Right ventricle myocardium inferior (tissue), 1 donor: ENCODE measurements at places on chromosomes 12 and 14.

- DNase-seq: no peak
These were observed 27.4 kb upstream of the SMUG1 start for GRCh38 chr12:54215989-54216796.

DNA sequence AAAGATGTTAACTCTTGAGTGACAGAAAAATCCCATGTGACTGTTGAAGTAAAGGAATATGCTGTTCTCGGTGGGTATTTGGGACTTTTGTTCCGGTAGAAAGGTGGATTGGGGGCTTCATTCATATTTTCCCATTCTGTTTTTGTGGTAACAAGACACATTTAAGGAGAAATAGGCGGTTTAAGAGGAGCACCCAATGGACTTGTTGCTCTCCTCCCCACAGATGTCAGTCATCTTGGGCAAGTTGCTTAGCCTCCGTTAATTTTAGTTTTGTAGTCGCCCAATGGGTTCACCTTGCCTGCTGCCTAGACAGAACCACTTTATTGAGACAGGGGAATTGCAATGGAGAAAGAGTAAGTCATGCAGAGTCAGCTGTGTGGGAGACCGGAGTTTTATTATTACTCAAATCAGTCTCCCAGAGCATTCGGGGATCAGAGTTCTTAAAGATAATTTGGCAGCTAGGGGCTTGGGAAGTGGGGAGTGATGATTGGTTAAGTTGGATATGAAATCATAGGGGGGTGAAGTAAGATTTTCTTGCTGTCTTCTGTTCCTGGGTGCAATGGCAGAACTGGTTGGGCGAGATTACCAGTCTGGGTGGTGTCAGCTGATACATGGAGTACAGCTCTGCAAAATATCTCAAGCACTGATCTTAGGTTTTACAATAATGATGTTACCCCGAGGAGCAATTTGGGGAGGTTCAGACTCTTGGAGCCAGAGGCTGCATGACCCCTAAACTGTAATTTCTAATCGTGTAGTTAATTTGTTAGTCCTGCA is 50.3 kb downstream of the SLC38A1 start:
- no peak for DNase-seq

GRCh38 chr12:9692909-9693308 is 23.4 kb downstream of the CLEC2D start:
- no peak for DNase-seq

- DNase-seq: no peak
These were observed 52.6 kb downstream of the DYRK2 start for GRCh38 chr12:67701121-67701520.

DNA sequence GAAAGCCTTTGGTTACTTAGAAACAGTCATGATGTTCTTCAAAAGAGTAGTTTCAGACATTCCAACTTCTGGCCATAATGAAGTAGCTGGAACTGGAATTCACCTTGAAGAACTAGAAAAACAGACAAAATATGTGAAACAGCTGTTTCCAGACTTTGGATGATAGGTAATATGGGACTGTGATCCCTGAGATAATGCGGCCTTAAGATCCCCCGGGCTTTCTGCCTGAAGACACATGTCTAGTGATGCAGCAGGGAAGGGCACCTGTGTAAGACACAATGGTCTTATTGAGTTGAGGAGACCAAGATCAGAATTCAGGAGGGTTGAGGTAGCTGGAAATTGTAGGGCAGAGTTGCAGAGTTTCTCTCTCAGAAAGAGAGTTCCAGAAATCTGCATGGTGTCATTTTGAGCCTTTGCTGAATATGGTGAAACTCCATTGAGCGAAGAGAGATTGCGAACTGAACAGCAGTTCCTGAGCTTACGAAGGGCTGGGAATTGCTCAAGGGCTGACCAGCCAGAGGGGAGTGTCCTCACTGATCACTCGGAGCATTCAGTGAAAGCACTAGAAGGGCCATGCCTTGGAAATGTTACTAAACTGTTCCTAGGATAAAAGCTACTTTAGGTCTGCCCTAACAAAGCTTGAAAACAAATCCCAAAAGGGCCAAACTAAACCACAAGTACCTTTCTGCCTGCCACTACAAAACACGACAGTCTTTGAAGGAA is 41.7 kb upstream of the FRS2 start:
- no peak for DNase-seq

DNA sequence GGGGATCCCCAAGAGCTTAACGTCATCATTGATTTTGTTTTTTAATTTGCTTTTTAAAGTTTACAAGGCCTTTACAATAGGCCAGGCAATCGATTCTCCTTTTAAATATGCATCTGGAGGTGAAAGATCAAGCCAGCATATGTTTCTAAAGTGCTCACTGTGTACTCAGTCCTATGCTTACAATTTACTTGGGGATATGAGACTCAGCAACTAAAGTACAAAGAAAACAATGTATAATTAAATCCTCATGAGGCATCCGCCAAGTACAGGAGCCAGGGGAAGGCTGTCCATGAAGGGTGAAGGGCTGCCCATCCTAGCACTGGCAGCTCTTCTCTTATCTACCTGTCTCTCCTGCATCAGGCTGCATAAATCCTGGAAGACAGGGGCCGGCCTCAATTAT is 11.8 kb downstream of the CCDC92 start:
- no peak for DNase-seq

DNA sequence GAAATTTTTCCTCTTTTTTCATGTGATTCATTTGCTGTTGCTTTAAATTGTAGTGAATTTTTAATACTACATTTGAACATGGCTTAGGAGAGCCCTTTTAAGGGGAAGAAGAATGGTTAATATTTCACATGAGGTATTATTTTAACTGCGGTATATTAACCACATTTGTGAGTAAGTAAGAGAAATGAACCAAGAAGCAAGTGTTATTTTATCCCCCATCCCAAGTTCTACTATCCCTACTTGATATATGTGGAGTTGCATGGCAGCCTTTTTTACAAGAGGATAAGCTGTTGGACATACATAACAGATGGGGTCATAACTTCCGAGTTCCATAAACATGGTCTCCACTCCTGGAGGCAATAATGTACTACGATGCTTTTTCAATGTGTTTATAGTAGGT is 623.3 kb downstream of the LRFN5 start:
- DNase-seq: no peak

GRCh38 chr14:36356862-36357261 is 36.4 kb upstream of the MBIP start:
- no peak for DNase-seq

GRCh38 chr12:63918800-63919300 is 74.3 kb downstream of the SRGAP1 start:
- DNase-seq: no peak

DNA sequence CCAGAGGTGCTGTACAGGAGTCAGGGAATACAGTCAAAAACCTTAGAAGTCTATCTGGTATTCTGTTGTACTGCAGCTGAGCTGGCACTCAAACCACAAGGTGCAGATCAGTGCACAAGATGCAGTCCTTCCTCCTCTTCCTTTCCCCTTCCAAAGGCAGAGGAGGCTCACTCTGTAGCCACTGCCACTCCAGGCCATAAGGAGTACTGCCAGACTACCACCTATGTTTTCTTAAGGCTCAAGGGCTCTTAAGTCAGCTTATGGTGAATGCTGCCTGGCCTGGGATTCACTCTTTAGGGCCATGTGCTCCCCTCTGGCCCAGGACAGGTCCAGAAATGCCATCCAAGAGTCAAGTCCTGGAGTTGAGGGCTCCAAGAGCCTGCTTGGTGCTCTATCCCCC is 200.3 kb downstream of the CRADD start:
- DNase-seq: no peak

DNA sequence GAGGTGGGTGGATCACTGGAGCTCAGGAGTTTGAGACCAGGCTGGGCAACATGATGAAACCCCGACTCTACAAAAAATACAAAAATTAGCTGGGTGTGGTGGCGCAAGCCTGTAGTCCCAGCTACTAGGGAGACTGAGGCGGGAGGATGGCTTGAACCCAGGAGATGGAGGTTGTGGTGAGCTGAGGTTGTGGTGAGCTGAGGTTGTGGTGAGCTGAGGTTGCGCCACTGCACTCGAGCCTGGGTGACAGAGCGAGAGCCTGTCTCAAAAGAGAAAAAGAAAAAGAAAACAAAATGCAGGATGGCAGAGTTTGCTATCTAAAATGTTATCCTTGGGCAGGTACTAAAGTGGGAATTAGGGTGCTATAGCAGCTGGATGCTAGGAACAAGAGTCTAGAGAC is 10.8 kb upstream of the GPRC5A start:
- no peak for DNase-seq

GRCh38 chr12:63922474-63922873 is 78.0 kb downstream of the SRGAP1 start:
- no peak for DNase-seq

GRCh38 chr12:69096669-69097335 is 142.6 kb upstream of the CPSF6 start:
- DNase-seq: no peak

GRCh38 chr14:88933191-88933590 is 108.7 kb downstream of the TTC8 start:
- no peak for DNase-seq

DNA sequence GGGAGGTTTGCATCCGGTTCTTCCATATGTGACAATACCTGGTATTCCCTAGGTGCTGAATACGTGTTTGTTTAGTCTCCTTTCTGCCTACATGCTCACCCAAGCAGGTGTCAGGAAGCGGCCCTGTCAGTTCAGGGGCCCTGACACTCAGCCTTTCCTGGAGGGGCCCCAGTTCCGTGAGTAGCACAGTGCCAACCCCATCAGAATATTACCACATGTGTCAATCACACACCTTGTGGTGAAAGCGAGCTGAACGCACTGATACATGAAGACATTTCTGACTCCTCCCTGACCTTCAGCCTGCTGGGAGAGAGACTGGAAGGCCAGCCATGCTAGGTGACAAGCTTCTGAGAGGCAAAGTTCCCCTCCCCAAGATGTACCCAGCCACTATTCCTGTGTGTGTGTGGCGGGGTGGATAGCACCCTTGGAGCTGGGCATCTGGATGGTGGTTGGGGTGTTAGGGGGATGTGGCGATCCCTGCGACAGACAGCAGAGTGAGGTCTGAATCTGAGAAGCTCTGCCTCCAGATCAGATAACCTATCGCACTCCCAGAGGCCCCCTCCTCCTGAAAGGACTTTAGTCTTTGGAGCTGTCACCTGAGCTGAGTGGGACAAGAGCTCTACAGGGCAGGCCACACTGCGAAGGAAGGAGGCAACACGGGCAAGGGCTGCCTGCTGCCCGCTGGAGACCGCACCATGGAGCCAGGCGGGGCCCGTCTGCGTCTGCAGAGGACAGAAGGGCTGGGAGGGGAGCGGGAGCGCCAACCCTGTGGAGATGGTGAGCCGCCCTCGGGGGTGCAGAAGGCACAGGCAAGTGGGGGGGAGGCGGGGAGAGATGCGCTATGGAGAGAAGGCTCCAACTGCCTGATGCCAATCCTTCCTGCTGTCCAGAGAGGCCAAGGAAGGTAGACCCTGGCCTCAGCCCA is at the start of gene SOAT2:
TSS of gene SOAT2 (plus strand) at position 604 of the 925 bp plus-strand sequence. CDS start at position 696, 92 bp downstream.
- DNase-seq: no peak

DNA sequence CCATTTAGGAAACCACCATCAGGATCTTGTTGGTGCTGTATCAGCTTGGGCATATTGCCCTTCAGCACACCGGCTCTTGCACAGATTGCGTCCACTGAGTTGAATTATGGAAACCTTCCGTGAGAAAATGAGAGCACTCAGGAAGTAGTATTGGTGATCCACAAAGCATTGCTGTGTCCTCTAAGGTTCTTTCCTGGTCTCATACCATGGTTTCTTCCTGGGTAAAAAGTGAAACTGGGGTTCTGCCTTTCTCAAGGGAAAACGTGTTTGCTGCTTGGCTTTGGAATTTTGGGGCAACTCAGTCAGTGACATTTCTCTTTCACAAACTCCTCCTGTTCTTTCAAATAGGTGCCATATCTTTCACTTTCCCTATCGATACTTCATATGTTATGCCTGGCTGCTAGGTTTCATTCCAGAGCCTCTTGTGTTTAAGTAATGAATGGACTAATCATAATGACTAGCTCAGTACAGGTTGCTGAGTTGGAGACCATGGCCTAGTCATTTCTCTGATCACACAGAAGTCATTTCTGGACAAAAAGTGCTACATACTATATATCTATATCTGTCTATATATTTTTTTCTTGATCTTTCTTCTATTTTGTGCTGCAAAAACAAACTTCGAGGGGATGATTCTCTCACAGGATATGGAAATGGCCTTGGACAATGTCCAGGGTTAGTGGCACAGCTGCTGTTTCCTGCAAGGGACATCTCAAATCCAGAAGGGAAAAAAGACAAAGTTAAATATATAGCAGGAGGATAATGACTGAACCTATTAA is 423.4 kb downstream of the ZFP36L1 start:
- no peak for DNase-seq

DNA sequence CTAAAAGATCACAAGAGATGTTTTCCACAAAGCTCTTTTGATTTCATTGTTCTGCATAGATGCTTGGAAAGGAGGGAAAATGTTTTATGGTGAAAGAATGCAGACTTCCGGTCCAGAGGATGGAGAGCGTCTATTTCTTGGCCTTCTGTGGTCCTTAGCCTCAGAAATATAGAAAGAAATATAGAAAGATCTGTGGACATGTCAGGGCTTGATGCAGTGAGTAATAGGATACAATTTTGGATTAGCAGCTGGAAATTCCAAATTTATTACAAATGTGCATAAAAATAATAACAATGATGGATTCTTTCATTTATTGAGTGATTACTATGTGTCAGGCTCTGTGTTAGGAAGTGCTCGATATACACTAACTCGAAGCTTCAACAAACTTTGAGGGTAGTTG is 20.2 kb downstream of the AKAP6 start:
- no peak for DNase-seq

DNA sequence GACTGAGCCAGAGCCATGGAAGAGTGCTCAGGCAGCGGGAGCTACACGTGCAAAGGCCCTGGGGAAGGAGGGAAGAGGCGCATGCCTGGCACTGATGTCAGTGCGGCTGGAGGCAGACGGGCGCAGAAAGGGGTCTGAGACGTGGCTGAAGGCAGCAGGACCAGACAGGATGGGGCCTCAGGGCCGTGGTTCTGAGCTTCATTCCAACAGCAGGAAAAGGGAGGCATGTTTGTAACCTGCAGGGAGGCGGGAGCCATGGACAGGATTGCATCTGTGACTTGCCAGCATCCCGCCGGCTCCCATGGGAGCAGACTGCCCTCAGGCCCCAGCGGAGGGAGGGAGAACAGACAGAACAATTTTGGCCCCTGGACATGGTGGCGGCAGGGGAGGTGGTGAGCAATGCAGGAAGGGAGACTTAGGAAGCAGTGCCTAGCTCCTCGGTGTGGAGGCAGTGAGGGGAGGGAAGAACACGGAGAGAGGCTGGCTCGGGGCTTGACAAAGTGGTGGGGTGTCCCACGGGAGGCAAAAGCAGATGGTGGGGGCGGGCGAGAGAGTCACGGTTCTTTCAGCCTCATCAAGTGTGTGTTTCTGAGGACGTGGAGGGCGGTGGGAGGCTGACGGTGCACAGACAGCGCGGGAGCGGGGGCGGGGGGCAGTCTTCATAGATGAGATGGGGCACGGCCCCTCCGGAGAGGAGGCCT is 33.3 kb upstream of the INF2 start:
- peak; percentile 49 for DNase-seq

- DNase-seq: no peak
These were observed 176.3 kb upstream of the FKBP4 start for GRCh38 chr12:2618291-2618995.

- no peak for DNase-seq
These were observed 58.4 kb upstream of the OTX2 start for GRCh38 chr14:56868660-56869059.

GRCh38 chr14:100904307-100905087 is 975 bp upstream of the RTL1 start:
- DNase-seq: no peak

- DNase-seq: no peak
These were observed 6.5 kb upstream of the DHRS7 start for GRCh38 chr14:60171690-60172089.

- no peak for DNase-seq
These were observed 41.1 kb downstream of the SLCO1B1 start for GRCh38 chr12:21172079-21172478.
